ENCODE measurements at places on chromosomes 12 and 14. TPM values are rescaled to one million over a fixed set of nuclear protein-coding genes. Genes with fewer than 3 reads are reported as not detected.

The DHRS2 gene
- not detected for total RNA-seq

The TRMT5 gene
- total RNA-seq = 14.5 TPM

The PLCZ1 gene
- not detected for total RNA-seq

The AVPR1A gene
- total RNA-seq = not detected

The INSM2 gene
- not detected for total RNA-seq

The CPNE8 gene
- total RNA-seq = not detected

The NRXN3 gene
- total RNA-seq = not detected

The IFNG-AS1 gene
- total RNA-seq = 36.8 TPM

The SDR9C7 gene
- not detected for total RNA-seq

The PTPN11 gene
- 113 TPM for total RNA-seq

The ADCY4 gene
- total RNA-seq = 3.4 TPM

The LMNTD1 gene
- total RNA-seq = not detected

The SOX5 gene
- total RNA-seq = not detected

The PLEKHG3 gene
- total RNA-seq = not detected

The ANHX gene
- not detected for total RNA-seq

The CBLN3 gene
- total RNA-seq = 6.7 TPM

The KLRD1 gene
- total RNA-seq = 0.04 TPM

The OR10P1 gene
- not detected for total RNA-seq

The BRMS1L gene
- total RNA-seq = 5.7 TPM

The NTS gene
- total RNA-seq = not detected

The RTN1 gene
- total RNA-seq = not detected

The TMEM253 gene
- total RNA-seq = 0.88 TPM

The RBP5 gene
- total RNA-seq = 0.70 TPM

The AMIGO2 gene
- not detected for total RNA-seq

The MIP gene
- total RNA-seq = not detected
